ENCODE measurements at places on chromosomes 5 and 9. TPM values are rescaled to one million over a fixed set of nuclear protein-coding genes. Genes with fewer than 3 reads are reported as not detected.

DNA sequence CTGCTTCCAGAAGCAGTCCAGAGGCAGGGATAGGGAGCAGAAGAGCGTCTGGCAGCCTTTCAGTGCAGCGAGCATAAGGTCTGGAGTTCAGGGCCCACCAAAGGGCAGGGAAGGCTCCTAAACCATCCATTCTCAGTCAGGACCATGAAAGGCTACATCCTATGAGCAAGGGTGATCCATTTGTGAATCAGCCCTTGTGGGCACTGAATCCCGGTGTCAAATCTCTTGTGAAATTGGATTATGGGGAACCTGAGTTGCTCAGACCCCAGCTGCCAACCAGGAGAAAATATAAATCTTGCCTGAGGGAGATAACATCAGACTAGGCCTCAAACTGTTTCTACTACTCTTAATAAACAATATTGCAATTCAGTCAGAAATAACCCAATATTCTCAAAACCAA is 204.4 kb downstream of the SYK start:
- no peaks in the 10 kb centered on the region for H3K36me3 ChIP-seq
- H3K27ac ChIP-seq, result no peak overlapping the region
- H3K4me3 ChIP-seq, result no peak overlapping the region
- H3K27me3 ChIP-seq, result no peaks in the 10 kb centered on the region
- DNase-seq, result no peak

DNA sequence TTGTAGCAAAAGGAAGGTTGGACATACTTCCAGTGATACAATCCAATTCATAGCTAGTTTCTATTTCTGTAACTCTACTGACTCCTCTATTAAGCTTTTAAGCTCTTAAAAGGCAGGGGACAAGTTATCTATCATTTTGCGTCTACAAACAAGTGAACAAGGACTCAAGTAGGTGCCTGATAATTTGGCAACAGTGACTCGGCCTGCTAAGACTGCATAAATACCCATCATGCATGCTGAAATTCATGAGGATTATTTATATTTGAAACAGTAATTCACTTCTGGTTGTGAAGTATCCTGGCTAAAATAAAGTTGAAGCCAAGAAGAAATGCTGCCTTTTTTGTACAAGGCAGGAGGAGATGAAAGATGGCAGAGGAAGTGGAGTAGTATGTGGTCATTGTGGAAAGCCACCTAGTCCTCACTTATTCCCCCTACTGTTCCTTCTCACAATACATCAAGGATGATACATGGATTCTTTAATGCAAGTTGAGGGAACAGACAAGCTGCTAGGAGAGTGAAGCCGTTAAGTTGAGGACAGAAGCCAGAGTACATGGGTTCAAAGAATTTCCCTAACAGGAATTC is 74.0 kb downstream of the MRPS27 start:
- no peak overlapping the region for H3K4me3 ChIP-seq
- H3K36me3 ChIP-seq, result no peaks in the 10 kb centered on the region
- H3K27me3 ChIP-seq, result no peaks in the 10 kb centered on the region
- no peak overlapping the region for H3K27ac ChIP-seq

GRCh38 chr9:88732128-88732527 is 197.2 kb downstream of the NXNL2 start:
- no peak overlapping the region for H3K4me3 ChIP-seq
- no peaks in the 10 kb centered on the region for H3K4me1 ChIP-seq
- DNase-seq, result no peak
- H3K27me3 ChIP-seq, result peaks cover 2% of the 10 kb centered on the region
- H3K36me3 ChIP-seq, result no peaks in the 10 kb centered on the region

SIT1 gene
- 6.7 TPM for polyA plus RNA-seq

DNA sequence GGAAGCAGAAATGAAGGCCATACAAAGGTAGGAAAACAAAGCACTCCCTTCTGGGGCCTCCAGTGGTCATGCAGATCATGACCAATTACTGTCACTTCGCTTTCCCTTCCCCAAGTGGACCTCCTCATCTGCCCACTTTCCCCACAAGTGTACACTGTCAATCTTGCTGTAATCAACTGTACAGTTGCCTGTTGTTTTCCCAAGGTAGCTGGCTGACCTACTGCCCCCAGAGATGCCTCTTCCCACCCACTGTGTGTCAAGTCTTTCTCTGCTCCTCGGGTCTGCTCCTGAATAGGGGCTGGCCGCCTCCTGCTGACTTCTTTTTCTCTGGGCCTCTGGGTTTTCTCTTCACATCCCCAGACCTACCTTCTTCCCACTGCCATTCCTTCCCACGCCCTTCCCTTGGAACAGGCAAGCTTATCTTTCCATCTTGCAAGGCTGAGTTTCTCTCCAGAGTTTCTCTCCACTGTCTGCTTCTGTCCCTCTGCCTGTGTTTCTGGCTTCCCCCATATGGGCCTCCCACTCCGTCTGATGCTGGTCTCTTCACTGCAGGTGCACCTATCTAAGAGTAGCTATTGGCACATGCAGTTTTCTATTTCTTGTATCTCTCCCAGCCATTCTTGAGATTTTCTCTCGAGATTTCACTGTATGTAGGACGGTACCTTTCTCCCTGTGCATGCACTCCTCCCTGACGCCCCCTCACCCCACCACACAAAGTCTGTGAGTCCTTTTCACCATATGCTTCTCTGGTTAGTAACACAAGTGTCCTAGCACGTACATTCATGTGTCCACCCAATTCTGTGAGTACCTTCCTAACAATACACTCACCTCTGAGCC is 2.4 kb downstream of the ELL2 start:
- peak overlapping the region; percentile 100 for H3K4me3 ChIP-seq
- DNase-seq, result peak; percentile 73
- peaks cover 58% of the 10 kb centered on the region for H3K4me1 ChIP-seq
- peaks cover 6% of the 10 kb centered on the region for H3K27me3 ChIP-seq
- H3K36me3 ChIP-seq, result peaks cover 28% of the 10 kb centered on the region

DNA sequence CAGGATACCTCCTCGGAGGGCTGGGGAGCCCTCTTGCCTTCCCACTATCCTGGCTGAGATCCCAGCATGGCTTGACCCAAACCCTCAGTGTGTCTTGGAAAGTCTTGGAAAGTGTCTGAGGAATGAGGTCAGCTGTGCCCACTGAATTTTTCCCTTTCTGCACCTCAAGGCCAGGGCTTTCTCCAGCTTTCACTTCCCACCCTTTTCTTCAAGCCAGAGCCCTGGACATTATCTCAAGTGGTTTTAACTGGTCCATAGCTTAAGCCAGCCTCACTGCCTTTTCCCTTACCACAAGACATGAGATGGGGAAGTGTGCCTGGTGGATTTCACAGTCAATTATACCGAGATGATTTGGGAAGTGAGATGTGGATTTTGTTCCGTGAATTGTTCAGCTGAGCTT is 35.7 kb upstream of the LHX2 start:
- peaks cover 2% of the 10 kb centered on the region for H3K27me3 ChIP-seq
- H3K4me3 ChIP-seq, result no peak overlapping the region
- no peak overlapping the region for H3K27ac ChIP-seq
- DNase-seq, result no peak
- H3K36me3 ChIP-seq, result no peaks in the 10 kb centered on the region

PCDHGB7 gene
- polyA plus RNA-seq, result 0.08 TPM

- no peak overlapping the region for H3K4me3 ChIP-seq
- no peak for DNase-seq
- H3K27ac ChIP-seq, result no peak overlapping the region
- no peaks in the 10 kb centered on the region for H3K36me3 ChIP-seq
- no peaks in the 10 kb centered on the region for H3K27me3 ChIP-seq
Observed at GRCh38 chr5:164048359-164048926, 543.0 kb downstream of the MAT2B start.

RMRP gene
- 51.4 TPM for polyA plus RNA-seq

DNA sequence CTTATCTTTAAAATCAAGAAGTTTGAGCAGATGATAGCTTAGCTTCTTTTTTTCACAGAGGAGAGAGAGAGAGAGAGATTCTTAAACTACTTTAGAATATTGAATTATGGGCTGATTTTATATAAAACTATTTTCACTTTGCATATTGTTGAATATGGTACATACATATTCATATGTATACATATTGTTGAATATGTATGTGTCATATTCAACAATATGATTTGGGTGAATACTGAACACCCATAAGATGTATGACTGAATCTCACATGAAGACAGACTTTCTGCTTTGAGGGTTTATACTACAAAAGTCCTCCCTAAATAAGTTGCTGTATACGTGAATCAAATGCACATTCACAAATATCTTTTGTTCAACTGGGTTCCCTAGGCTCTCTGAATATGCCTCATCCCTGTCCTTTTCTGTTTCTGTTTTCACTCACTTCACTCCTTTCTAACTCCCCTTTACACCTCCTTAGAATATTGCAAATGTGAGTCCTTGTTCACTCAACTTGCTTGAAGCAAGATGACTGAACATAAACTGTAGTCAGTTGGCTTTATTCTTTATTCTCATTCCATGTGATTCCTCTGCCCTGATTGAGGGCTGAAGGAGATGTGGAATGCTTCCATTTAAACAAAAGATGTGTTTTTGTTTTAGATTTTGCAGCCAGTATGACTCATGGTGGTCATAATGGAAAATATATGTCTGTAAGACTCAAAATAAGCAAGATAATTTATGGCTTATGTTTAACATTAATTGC is 225.4 kb upstream of the DAB2 start:
- no peak overlapping the region for H3K27ac ChIP-seq
- no peaks in the 10 kb centered on the region for H3K27me3 ChIP-seq

- H3K27me3 ChIP-seq, result no peaks in the 10 kb centered on the region
- no peak overlapping the region for H3K27ac ChIP-seq
- H3K4me3 ChIP-seq, result no peak overlapping the region
- H3K4me1 ChIP-seq, result no peaks in the 10 kb centered on the region
- peak; percentile 27 for DNase-seq
Observed at GRCh38 chr5:78776637-78777036, 128.1 kb upstream of the LHFPL2 start.

DNA sequence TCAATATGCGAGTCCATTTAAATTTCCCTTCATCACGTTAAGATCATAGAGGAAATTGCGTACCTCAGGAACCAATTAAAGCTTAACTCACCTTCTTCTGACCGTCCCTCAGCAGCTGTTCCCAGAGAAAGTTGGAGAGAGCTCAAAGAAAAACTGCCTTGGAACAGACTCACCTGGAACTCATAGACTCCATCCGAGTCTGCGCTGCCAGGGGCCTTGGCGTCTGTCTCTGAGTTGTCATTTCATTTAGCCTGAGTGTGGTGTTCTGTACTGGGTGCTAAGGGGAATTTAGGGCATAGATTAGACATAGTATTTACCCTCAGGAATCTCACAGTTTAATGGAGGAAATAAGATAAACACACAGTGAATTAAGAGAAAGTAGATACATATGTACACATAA is 892.7 kb downstream of the TLE1 start:
- no peaks in the 10 kb centered on the region for H3K27me3 ChIP-seq
- H3K4me3 ChIP-seq, result no peak overlapping the region
- no peaks in the 10 kb centered on the region for H3K36me3 ChIP-seq

PHF24 gene
- not detected for polyA plus RNA-seq

GRCh38 chr9:133585481-133586351 is 23.5 kb downstream of the FAM163B start:
- DNase-seq, result no peak
- no peaks in the 10 kb centered on the region for H3K4me1 ChIP-seq
- H3K27me3 ChIP-seq, result peaks cover 74% of the 10 kb centered on the region
- no peaks in the 10 kb centered on the region for H3K36me3 ChIP-seq

DNA sequence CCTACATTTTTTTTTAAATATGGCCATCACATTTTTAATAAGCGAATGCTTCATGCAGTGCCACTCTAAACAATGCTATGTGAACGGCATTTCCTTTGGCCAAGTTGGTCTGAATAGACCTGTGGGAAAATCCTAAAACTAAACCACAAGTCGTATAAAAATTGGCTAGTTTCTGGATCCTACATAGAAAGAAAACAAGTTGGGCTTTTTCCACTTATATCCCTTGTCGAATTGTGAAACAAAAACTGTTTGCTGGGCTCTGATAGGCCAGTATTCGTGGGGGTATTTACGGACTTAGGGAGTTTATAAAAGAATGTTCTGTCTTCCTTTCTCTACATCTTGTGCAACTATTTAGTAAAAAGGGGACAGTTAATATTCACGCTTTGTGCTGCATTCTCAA is 153.1 kb upstream of the KLF9 start:
- no peak overlapping the region for H3K4me3 ChIP-seq
- no peak overlapping the region for H3K27ac ChIP-seq

- H3K27me3 ChIP-seq, result no peaks in the 10 kb centered on the region
- DNase-seq, result peak; percentile 83
- peaks cover 91% of the 10 kb centered on the region for H3K4me1 ChIP-seq
Observed at GRCh38 chr5:141608557-141608956, 10.2 kb downstream of the DIAPH1 start.

DNA sequence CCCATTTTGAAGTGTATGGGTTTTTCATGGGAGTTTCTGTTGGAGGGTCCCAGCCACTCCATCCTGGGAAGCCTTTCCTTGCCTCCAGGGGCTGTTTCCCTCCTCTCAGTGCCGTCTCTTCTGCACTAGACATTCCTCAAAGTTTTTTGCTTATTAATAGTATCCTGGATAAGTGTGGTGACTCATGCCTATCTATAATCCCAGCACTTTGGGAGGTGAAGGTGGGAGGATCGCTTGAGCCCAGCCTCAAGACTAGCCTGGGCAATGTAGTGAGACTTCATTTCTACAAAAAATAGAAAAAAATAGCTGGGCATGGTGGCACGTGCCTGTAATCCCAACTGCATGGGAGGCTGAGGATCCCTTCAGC is 43.1 kb downstream of the RALGPS1 start:
- no peak for DNase-seq
- peaks cover 6% of the 10 kb centered on the region for H3K4me1 ChIP-seq
- H3K4me3 ChIP-seq, result no peak overlapping the region

INSL4 gene
- not detected for polyA plus RNA-seq

- H3K4me3 ChIP-seq, result no peak overlapping the region
- no peaks in the 10 kb centered on the region for H3K4me1 ChIP-seq
- peaks cover 1% of the 10 kb centered on the region for H3K36me3 ChIP-seq
Observed at GRCh38 chr9:123063177-123063598, 29.7 kb downstream of the GPR21 start.

DNA sequence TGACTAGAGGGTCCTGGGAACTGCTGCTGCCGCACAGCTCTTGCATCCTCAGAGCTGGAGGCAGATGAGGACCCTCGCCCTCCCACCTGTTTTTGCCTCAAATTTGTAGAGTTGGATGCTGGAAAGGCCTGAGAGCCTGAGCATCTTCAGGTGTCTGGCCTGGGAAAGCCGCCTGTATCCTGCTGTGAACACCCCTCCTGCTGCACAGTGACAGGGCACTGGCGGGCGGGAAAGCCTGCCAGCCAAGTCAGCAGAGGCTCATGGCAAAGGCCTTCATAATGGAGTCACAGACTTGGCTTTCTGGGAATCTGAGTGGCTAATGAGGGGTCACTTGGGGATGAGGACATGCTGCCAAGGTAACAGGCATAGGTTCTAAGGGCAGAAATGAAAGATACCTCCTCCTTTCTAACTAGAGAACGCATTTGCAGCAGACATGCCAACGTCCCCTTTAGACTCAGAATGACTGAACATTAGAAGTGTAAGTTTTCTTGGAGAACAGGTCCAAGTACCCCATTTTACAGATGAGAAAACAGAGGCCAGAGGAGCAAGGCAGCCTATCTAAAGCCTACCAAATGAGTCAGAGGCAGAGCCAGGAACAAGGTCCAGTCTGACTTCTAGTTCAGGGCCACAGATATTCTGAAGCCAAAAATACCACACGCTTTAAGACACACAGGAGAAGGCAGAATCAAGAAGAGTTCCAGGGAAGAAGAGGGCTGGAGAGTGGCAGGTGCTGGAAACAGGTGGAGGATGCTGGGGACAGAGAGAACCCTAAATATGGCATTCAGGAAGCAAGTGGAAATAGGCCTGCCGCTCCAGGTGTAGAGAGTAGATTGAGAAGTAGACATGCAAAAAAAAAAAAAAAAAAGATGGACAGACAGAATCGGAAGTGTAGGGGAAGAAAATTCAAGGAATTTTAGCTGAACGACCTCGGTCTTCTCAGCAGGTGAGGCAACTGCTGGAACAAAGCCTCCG is 44.1 kb downstream of the EPB41L4B start:
- 0 out of 3 replicates have a peak, but pooled peaks cover 2% of the 10 kb centered on the region for H3K36me3 ChIP-seq
- no peak overlapping the region for H3K4me3 ChIP-seq
- no peaks in the 10 kb centered on the region for H3K27me3 ChIP-seq
- peaks cover 34% of the 10 kb centered on the region for H3K4me1 ChIP-seq
- peak overlapping the region; percentile 58 for H3K27ac ChIP-seq

Data from HepG2 (cell line).